ENCODE measurements at places on chromosomes 7 and 10.
A peak's percentile ranks its signal among the peaks of the same experiment; 100 is the strongest.

DNA sequence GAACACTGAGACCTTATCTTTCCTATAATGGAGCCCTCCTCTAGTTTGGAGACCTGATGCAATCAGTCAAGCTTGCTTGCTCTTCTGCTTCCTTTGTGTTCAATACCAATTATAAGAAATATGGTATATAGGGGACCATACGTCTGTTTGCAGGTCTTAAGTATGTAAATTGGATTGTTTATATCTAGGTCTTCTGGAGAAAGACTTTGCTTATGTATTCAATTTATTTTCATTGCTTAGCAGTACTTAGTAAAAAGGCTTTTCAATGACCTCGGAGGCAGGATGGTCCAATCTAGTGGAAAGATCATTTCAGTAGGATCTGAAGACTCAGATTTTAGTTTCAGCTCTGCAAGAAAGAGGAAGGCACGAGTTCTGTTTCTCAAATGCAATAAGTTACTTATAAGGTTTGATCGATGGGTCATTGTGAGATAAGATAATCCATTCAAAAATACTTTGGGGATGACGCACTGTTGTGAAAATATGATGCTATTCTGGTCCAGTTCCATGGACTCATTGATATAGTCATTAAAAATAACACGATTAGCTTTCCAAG, 571.6 kb downstream of the SH2D4B start:
- no peak for DNase-seq

DNA sequence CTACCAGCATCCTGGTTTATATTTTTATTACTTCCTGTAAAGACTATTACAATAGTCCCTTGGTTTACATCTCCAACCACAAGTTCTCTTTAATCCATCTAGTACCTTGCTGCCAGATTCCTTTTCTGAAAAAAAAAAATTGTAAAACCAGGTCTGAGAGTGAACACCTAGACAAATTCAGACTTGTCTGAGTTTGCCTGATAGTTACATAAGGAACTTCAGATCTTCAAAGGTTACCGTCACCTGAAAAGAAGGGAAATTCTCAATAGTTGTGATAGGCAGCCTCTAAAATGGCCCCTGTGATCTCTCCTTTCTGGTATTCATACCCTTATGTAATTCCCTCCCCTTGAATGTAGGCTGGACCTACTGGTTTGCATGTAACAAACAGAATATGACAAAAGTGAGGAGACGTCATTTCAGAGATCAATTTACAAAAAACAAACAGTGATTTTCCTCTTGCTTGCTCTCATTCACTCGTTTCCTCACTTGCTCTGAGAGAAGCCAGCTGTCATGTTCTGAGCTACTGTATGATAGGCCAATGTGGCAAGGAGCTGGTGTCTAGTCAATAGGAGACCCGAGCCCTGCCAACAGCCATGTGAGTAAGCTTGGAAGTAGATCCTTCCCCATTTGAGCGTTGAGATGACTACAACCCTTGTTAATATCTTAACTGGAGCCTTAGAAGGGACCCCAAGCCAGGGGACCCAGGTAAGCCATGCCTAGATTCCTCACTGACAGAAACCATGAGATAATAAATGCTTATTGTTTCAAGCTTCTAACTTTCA, 110.9 kb upstream of the LSM8 start:
- no peak for DNase-seq

DNA sequence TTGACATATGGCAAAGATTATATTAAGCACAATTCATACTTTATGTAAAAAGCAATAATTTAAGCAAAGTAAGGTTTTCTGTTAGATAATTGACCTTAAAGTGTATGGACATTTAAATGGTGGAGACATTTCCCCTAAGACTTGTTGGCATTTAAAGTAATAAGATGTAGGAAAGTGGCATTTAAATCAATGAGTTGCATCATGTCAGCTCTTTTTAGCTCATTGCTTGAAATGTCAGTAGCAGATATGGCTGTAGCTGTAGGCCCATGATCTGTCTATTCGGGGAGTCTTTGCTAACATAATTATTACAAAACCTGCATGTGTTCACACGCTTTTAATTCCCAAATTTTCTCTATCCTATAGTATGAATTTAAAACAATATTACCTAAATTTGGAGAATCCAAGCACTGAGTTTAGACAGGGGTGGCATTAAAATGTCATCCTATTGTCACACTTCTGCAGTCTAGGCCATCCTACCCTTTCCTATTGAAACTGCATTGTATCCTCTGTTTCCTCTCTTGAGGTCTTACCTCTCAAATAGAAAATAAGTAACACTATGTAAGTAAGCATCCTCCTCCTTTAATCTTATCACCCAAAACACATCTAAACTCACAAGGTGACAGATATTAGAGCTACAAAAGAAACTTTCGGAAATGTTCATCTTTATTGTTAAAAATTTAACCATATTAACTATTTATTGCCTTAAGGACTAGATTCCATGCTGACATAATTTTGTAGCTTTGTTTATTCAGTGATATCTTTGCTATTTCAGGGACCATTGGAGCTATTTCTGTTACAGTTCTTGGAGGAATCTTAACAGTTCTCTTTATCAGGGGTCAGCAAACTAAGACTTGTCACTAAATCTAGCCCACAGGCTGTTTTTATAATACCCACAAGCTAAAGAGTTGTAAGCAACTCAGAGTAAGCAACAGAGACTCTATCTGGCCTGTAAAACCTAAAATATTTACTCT, 91.2 kb downstream of the LCOR start:
- no peak for DNase-seq

DNA sequence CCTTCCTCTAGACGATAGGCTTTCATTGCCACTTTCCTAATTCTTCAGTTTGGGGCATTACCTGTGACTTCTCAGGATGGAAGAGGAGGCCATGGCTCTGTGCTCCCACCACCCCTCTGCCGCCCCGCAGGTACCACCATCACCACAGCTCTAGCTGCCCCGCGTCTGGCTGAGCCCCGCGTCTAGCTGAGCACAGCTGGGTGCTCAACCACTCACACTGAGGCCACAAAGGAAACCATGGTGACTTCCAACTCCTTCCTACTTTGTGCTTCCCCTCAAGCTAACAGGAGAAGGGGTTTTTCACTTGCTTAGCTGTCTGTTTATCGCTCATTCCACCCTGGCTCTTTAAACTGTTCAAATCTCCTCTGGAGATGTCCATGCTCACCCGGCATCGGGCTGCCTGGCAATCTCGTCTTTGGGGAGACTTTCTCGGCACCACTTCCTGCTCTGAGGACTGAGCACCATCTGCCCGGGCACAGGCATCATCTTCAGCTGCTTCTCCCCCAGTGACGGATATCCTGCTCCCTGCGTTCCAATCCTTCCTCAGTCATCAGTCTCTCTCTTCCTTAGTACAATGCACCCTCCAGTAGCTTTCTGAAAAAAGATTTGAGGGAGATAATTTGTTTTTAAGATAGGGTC, 59.4 kb downstream of the MAD1L1 start:
- no peak for DNase-seq

- no peak for DNase-seq
Observed at GRCh38 chr10:95536017-95536416, 25.2 kb downstream of the SORBS1 start.

- no peak for DNase-seq
Observed at GRCh38 chr7:154868921-154869320, 134.0 kb downstream of the PAXIP1 start.

GRCh38 chr10:75401569-75402485, at the start of gene ZNF503:
Gene ZNF503 (minus strand): TSS chr10:75401764. CDS start chr10:75401419, 345 bp downstream.
- peak; percentile 76 for DNase-seq

DNA sequence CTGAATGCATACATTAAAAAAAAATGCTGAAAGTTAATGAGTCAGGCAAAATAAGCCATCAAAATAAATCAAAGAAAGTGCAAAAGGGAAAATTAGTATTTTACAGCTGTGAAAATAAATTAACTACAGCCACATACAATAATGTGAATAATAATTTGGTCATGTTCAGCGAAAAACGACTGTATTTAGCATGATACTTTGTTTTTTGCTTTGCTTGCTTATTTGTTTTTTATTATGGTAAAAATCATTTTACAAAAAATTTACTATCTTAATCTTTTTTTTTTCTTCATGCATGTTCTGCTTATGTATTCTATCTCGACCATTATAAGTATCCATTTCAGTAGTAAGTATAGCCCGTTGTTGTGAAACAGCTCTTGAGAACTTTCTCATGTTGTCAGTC, 77.1 kb downstream of the RAB18 start:
- no peak for DNase-seq

GRCh38 chr10:33612551-33612950, 278.1 kb upstream of the NRP1 start:
- DNase-seq = peak; percentile 24

GRCh38 chr10:64040781-64041180, 519.6 kb downstream of the REEP3 start:
- no peak for DNase-seq

DNA sequence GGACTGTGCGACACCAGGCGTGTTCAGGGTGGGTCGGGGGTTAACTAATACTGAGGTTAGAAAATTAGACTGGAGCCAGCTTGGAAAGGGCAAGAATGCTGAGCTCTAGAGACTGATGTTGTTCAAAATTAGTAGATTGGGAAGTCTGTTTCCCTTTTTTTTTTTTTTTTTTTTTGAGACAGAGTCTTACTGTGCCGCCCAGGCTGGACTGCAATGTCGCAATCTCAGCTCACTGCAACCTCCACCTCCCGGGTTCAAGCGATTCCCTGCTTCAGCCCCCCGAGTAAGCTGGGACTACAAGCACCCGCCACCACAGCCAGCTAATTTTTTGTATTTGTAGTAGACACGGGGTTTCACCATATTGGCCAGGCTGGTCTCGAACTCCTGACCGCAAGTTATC, 2.7 kb upstream of the CPVL start:
- DNase-seq = no peak

DNA sequence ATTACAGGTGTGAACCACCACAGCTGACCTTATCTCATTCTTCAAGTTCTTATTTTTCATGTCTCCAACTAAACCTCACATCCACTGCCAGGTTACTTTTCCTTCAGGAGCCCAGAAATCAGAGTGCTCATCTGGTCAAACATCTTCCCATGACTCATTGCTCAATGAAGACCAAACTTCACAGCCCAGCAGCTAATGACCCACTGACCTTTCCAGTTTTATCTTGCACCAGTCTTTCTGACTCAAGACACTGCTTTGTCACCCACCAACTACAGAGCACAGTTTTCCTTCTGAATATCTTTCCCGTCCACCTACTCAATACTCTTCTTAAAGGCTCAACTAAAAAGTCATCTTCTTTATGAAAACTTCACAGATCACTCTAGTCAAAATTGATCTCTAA, 245.1 kb downstream of the CHCHD3 start:
- no peak for DNase-seq

- DNase-seq = no peak
Observed at GRCh38 chr10:33478089-33478674, 143.7 kb upstream of the NRP1 start.

DNA sequence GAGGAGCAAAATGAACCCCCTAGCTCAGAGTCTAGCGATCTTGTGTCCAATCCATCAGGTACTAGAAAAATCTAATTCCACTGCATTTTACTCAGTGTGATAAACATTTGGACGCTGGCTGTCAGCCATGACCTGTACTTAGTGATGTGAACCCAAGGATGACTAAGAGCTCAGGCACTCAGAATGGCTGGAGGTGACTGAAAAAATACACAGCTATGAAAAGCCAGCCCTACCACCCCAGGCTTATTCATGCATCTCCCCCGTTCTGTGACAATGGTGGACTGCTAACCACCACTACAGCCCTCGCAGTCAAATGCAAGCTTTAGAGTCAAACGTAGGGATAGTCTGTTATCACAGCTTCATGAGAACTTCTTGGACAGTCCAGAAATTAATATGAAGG, 14.9 kb downstream of the AFAP1L2 start:
- no peak for DNase-seq
